ENCODE measurements at places on chromosomes 16 and 17.
A peak's percentile ranks its signal among the peaks of the same experiment; 100 is the strongest.

GRCh38 chr17:33874617-33875060 lies 380.4 kb upstream of the CCL2 start:
- peak; percentile 93 for DNase-seq

DNA sequence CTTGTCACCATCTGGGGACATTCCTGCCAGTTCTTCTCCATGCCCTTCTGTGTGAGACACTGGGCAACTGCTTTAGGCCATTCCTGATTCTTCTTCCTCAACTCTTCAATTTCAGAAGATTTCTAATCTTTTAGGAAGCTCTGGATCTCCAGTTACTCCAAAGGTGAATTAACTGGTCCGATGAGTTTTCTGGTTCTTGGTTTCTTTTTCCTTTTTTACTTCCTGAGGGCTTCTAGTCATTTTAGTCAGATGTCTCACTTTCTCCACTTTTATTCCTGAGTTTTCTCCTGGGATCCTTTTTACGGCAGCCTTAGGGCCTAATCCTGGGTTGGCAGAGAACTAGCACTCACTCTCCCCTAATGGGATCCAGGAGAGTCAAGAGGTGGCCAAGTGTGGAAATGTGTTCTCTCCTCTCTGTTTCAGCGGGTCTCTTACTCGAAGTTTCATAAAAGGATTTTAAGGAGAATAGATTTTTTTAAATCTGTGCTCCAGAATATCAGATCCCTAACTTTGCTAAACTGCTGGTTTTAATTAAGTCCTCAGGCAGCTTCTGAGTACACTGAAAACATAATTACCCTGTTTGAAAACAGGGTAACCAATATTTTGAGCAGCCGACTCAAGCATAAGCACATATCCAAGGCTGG lies 107.6 kb downstream of the RMI2 start:
- no peak for DNase-seq

- no peak for DNase-seq
These were observed 2.4 kb upstream of the COX6A2 start for GRCh38 chr16:31430380-31431052.

DNA sequence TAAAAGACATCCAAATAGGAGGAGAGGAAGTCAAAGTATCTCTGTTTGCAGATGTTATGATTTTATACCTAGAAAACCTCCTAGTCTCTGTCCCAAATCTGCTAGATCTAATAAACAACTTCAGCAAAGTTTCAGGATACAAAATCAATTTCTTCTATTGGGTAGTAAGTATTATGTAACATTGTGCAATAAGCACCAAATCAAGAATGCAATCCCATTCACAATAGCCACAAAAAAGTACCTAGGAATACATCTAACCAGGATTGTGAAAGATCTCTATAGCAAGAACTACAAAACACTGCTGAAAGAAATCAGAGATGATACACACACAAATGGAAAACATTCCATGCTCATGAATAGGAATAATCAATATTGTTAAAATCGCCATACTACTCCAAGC lies 13.0 kb downstream of the NLRP1 start:
- no peak for DNase-seq

DNA sequence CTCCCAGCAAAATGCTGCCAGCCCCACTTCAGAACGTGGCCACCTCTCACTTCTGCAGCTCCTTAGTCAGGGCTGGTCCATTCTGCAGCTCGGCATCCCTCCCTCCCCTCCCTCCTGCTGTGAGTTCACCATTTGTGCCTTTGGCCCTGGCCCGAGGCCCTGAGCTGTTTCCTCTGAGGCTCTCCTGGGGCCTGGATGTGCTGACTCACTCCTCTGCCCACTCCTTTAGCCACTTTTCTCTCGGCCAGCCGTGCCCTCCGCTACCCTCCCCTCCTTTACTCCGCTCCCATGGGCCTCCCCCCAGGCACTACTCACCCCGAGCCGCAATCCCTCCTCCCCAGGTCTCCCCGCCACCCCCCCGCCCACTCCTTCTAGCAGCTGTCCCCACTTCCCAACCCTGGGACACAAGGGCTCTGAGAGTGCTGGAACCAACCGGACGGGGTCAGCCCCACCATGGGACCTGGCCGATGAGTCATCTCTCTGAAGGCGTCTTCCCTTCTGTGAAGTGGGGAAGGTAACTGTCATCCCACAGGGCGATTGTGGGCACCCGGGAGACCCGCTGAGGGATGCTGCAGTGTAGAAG lies 11.5 kb downstream of the KCNG4 start:
- peak; percentile 53 for DNase-seq

GRCh38 chr16:86100205-86101136 lies 201.5 kb downstream of the IRF8 start:
- no peak for DNase-seq

- no peak for DNase-seq
These were observed 39.8 kb downstream of the C17orf67 start for GRCh38 chr17:56793957-56794356.

DNA sequence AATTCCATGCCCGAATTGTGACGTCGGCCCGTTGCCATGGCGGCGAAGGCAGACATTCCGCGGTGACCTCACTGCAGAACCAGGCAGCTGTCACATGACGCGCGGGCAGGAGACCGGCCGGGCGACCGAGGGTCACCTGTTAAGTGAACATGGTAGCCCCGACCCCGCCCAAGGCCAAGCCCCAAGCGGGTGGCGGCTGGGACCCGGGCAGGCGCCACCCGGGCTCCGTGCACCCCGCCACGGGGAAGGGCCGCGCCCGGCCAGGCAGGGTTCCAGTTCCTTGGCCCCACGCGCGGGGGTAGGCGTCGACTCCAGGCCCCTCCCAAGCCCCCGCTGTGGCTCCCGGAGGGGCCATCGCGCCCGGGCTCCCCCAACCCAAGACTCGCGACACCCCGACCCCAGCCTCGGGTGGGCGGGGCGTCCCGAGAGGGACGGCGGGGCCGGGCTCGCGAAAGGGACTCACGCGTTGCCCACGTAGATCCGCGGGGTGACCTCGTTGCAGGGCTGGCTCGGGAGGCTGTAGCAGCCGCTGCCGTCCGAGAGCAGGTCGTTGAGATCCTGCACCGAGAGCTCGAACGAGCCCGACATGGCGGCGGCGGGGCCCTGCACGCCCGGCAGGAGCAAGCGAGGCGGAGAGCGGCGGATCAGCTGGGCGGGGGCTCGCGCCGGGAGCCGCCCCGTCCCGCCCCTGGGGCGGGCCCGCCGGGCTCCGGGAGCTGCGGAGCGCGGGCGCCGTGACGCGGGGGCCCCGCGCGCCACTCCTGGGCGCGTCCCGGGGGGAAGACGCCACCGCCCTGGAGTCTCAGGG lies at the start of gene DUSP3:
DUSP3 (minus strand) TSS at position 641 of the 808 bp plus-strand sequence; CDS start at position 588, 53 bp downstream.
- peak; percentile 82 for DNase-seq

DNA sequence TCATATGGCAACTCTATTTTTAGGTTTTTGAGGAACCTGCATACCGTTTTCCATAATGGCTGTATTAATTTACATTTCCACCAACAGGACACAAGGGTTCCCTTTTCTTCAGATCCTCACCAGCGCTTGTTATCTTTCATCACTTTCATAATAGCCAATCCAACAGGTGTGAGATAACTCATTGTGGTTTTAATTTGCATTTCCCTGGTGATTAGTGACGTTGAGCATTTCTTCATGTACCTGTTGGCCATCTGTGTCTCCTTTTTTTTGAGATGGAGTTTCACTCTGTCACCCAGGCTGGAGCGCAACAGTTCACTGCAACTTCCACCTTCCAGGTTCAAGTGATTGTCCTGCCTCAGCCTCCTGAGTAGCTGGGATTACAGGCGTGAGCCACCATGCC lies 36.2 kb upstream of the ABCC3 start:
- no peak for DNase-seq

GRCh38 chr17:51144266-51145022 lies 8.9 kb upstream of the NME1 start:
- no peak for DNase-seq

- DNase-seq = peak; percentile 73
These were observed 68.6 kb downstream of the ZZEF1 start for GRCh38 chr17:4073983-4074830.

DNA sequence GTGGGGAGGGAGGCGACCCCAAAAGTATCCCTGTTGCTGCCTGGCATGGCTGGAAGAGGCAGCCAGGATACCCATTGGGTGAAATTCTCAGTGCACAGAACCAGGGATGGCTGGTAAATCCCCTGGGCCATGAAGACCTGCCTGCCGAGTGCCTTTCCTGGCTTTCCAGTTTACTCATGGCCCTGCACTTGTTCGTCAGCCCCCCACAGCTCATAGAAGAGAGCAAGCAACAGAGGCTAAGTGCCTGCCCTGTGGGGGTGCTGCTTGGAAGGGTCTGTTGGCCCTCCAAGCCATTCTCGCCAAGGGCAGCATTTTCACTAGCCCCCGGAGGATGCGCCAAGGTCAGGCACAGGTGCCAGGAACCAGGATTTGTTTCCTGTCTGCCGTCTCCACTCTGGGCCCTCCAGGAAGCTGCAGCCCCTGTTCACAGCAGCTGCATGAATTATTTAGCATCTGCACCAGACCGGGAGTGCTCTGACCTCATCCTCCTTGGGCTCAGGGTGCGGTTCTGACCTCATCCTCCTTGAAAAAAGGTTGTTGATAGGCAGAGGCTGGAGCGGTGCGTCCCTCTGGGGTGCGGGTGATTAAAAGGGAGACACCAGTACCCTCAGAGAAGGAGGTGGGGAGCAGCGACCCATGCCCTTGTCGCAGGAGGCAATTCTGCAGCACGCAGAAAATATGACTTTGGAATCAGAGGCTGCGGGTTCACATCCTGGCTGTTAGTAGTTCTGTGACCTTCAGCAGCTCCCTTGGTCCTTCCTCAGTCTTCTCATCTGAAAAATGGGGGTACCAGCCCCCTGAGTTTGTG lies 14.2 kb upstream of the CD300A start:
- DNase-seq = no peak

DNA sequence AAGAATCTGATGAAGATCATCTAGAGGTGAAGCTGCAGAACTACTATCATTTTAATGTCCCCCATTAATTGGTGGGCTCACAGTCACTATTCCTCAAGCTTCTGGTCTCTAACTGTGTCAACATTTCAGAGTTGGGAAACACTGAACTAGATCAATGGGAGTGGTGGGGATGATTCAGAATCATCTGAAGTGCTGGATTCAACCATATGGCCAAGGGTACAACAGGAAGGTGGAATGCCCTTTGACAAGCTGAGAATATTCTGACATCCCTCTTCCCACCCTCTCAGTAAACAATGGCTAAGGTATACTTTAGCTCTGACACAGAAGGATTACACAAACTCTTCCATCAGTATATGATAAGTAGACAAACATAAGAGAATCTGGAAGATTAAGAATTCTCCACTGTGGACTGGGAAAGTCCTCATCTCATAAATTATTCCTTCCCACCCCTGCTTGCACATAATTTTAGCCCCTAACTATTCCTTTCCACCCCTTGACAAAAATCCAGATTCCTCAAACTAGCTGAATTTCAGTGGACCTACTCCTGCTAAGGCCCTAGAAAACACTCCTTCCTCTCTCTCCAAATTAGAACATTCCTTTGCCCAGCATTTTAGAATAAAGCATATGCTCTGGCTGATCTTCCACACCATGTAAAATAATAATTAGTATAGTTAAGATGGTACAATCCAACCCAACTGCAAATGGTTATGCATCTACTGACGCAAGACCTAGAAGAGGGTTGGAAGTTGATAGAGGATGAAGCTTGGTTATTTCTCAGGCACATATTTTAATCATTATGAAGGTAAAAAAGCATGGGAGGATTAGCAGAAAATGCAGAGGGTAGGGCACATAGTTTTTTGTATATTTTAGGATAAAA lies 16.3 kb upstream of the RFFL start:
- no peak for DNase-seq

DNA sequence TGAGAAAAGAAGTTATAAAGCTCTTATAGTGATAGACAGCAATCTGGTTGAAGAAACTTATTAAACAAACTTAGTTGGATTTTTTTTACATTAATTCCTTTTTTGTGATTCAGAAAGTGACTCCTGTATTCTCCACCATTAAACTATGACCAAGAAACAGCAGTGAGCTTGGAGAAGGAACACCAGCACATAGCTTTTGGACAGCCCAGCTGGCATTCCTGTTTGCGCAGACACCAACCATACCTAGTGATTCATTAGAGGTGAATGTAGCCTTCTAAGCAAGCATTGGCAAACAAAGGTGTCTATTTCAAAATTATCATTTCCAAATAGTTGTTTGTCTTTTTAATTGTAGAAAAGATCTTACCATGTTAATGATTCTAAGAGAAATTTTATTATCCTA lies 94.4 kb downstream of the STXBP4 start:
- no peak for DNase-seq

- no peak for DNase-seq
These were observed 34.8 kb upstream of the NDRG4 start for GRCh38 chr16:58464916-58465731.

- DNase-seq = no peak
These were observed 3.2 kb downstream of the PDE6G start for GRCh38 chr17:81652906-81653771.

- no peak for DNase-seq
These were observed 230.6 kb downstream of the IRF8 start for GRCh38 chr16:86129541-86129940.

DNA sequence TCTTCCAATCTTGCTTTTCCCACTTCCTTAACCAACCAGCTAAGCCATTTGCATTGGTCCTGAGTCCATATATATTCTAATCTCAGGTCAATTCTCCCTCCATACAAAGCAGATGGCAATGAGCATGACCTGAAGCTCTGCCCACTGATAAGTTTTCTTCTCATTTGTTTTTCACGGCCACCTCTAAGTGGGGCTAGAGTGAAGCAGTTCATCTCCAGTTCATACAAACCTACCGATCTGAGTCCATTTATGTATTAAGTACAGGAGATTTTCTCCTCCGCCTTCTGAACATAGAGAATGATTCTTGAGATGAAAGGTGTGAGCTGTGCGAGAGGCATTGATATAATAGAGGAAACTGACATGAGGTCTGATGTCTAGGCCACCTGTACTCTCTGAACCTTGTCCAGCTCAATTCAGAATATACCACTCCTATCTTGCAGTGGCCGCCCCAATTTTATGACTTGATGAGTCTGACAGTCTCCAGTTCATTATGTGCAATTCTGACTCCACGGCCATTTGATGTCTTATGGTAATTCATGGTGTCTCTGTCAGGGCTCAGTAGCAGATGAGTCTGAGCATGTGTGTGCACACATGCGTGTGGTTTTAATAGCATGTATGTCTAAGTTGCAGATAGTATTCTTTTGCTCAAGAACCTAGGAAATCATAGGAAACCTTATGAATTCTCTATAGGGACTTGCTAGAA lies 329.8 kb downstream of the PMP22 start:
- no peak for DNase-seq

DNA sequence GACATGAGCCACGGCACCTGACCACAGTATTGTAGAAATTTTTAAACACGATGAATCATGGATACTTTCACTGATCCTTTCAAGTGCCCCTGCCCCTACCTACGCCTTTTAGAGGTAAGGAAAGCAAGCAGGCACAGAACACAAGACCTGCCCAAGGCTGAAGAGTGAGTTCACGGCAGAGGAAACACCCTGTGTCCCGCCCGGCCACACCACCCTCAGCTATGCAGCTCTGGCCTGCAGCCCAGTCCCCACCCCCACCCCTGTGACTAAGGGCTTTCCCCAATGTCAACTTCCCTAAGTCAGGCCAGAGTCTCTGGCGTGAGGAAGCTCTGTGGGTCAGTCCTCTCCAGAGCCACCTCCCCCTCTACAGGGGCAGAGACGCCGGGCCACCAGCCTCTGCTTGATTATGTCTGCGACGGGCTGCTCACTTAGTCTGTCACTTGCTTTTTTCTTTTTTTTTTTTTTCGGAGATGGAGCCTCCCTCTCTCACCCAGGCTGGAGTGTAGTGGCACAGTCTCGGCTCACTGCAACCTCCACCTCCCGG lies 8.4 kb downstream of the SLC16A5 start:
- DNase-seq = peak; percentile 97

GRCh38 chr16:67656344-67657016 lies 3.6 kb downstream of the ACD start:
- DNase-seq = no peak

GRCh38 chr16:14017886-14018285 lies 53.2 kb upstream of the MRTFB start:
- DNase-seq = no peak

- DNase-seq = no peak
These were observed 27.3 kb downstream of the ZNF778 start for GRCh38 chr16:89244754-89245153.
